ENCODE measurements at places on chromosomes 11 and 22.

- no peak for DNase-seq
Observed at GRCh38 chr22:42938976-42939375, 76.0 kb downstream of the PACSIN2 start.

DNA sequence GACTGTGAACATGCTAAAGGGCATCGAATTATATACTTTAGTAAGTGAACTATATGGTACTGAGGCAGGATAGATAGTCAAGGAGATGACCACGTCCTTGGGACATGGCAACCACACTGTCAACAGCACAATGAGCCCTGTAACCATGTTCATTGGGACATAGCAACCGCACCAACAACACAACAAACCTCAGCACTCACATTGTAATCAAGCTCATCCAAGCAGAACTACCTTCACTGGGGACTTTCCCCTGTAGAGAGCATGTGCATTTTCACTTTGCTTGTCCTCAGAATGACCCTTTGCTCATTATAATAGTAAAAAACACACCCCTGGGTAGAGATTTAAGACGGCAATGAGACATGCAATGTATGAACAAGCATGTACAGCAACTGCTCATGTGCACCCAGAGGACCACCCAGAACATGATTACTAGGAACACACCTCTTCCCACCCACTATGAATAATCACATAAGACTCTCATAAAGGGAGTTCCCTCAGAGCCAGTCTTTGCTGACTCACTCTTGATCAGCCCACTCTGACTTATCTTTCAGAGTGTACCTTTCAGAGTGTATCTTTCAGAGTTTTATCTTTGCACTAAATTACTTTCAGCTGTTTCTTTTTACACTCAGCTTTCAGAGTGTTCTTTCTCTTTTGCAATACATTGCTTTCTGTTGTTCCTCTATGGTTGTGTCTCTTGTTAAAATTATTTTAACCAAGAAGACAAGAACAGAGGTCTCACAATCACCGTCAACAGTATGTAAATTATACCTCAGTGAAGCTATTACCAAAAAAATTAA, 4.1 kb upstream of the PLAAT2 start:
- peak; percentile 91 for DNase-seq

GRCh38 chr11:68837583-68838571, 3.8 kb downstream of the CPT1A start:
- DNase-seq, result no peak

DNA sequence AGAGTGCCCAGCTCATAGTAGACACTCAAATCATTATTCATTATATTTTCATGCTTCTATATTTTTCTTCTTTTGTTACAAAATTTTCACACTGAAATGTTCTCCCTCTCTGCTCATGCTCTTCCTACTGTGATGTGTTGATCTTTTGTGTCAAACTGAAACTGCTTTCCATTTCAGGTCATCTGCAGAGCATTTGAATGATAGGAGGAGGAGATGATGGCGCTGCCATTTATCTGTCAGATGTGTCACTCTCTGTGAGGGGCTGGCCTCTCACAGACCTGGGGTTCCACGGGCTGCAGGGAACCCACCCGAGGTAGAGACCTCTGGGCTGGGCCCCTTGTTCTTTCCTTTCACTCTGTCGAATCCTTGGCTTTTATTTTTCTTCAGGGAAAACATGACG, 41.1 kb downstream of the OR10A6 start:
- DNase-seq, result no peak

DNA sequence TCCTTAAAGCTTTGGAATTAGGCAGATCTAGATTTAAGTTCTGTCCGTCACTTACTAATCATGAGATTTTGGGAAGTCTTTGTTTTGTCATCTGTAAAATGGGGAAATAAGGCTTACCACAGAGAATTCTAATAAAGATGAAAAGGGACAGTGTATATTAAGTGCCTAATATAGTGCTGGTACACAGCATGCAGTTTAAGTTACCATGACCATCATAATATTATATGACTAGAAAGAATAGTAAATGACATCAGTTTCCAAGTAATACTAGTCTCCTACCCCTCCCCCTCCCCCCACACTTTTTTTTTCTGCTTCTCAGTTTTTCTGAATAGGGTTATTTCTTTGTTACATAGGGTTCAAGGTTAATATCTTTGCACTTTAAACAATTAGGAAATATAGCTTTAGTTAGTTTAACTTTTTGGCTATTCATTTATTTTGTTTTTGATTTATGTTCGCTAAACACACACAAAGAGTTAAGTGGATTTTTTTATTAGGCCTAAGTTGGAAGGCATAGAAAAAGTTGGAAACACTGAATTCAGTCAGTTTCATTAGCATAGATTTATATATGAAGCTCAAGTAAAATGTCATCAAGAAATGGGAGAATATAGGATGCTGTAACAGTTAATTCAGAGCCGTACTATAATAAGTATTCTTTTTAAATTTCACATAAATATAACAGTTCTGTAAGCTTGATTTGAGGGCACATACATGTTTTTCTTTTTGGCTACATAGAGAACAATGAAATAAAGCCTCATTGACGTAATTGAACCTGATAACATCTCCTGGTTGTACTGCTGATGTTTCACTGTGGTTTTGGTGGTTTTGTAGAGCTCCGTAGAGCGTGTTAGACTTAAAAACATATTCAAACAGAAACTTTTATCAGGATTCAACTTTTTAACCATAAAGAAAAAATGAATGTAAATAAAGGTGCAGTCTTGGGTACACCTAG, 121.2 kb downstream of the PDE3B start:
- peak; percentile 87 for DNase-seq

GRCh38 chr11:30960387-30960992, 374.3 kb upstream of the MPPED2 start:
- DNase-seq, result peak; percentile 24

DNA sequence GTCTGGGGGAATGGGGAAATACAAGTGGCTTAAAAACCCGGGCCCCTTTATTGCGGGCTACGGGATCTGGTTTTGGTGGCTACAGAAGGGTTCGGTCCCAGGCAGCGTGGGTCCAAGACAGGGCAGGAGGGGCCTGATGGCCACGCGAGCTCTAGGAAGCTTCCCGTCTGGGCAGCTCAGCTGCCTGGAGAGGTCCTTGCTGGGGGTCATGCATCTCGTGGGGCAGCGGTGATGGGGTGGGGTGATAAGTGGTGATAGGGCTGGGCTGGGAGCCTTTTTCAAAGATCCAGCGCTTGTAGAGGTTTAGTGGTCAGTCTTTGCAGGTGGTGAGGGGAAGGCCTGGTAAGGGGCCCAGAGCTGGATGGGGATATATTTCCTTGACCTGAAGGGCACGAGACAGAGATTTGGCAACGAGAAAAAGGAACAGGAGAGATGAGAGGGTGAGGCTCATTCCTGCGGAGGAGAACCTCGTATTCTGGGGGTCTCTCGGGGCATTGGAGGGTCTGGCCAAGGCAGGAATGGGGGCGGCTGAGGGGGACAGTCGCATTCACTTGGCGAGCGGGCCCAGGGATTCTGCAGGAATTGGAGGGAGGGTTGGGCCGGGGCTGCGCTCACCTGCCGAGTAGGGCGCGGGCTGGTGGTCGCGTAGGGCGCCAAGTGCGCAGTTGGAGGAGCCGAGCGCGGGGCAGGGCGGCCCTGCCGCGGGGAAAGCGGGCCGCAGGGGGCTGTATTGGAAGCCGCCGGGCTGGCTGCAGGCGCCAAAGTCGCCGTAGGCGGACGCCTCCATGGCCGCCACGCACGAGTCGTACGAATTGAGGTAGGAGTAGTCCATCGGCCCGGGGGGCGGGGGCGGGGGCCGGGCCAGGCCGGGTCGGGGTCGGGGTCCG, 560 bp downstream of the PHOX2A start:
- DNase-seq, result no peak

DNA sequence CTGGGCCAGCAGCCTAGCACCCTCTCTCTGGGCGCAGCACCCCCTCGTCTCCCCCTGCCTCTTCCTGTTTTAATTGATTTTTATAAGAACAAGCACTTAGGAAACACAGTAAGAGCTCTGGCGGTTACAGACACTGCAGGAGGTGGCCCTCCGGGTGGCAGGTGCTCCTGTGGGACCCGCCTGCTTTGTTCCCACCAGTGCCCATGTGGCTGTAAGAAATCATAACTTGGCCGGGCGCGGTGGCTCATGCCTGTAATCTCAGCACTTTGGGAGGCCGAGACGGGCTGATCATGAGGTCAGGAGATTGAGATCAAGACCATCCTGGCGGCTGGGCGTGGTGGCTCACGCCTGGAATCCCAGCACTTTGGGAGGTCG, 18.4 kb downstream of the TSPAN4 start:
- no peak for DNase-seq

- DNase-seq, result no peak
Observed at GRCh38 chr11:73869332-73869949, 7.2 kb downstream of the COA4 start.

DNA sequence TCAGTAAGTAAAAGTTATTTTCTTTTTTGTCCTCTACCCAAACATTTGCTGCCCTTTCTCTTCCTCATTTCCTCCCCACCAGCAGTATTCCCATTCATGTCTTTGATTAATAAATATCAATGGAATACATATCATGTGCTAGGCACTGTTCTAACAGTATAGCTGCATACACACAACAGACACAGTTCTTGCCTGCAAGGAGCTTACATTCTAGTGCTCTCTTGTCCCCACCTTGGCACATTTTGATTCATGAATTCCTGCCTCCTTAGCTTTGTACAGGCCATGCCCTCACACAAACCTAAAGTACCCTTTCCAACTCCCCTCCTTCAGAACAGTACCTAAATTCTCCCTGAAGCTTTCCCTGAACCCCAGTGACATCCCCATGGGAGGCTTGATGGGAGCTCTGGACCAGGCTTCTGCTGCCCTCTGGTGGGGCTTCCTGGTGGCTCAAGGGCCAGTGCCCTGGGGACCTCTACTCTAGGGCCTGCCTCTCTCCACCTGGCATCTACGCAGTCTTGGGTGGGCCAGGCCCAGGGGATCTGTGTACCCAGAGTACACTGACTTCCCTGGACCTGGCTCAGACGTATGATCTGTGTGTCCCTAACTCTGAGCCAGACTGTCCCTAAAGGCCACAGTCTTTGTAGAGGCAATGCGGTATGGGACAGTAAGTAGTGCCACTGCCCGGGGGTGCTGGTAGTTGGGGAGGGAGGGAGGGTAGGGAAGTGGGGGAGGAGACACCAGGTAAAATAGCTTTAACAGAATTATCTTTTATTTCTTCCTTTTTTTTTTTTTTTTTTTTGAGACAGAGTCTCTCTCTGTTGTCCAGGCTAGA, 14.1 kb downstream of the RPS13 start:
- peak; percentile 37 for DNase-seq

GRCh38 chr11:46290011-46290410, 12.5 kb downstream of the CREB3L1 start:
- no peak for DNase-seq

GRCh38 chr11:79466411-79466810, 25.6 kb upstream of the TENM4 start:
- DNase-seq, result no peak

- DNase-seq, result no peak
Observed at GRCh38 chr11:75029836-75030631, 41.3 kb downstream of the NEU3 start.

DNA sequence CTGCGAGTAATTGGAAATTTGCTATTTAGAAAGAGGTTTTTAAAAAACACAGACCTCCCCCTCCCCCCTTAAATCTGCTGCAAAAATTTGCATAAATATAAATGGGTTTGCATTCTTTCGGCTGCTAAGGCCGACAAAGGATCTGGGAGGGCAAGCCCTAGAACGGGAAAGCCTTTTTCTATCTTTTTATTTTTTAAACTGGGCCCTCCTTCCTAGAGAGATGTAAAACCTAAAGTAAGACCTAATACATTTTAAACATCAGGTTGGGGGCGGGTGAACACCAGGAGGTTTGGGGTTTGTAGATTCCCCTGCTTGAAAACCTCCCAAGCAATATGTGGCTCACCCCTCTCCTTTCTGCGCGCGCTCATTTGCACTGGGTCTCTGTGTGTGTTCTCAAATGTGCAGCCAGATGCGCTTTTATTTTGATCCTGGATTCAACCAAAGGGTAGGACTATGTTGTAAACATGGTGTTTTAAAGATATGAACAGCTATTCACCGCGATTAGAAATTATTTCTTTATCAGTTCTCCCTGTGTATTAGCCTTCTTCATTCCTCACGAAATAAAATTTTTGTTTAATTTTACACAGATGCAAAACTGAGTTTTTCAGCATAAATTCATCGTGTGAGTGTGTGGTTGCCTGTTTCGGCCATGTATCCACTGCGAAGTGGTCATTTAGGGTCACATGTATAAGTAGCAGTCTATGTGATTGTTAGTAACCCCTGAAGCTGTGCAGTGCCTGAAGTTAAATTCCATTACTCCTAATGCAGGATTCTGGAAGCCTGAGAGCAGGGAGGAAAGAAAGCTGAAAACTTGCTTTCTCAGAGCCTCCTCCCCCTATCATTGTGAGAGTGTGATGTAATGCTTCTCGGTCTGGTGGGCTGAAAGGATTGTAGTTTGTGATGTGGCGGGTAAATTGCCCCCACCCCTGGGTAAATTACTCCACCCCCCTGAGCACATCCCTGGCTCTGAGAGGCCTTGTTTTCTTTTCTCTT, 988 bp downstream of the TNRC6B start:
- no peak for DNase-seq

DNA sequence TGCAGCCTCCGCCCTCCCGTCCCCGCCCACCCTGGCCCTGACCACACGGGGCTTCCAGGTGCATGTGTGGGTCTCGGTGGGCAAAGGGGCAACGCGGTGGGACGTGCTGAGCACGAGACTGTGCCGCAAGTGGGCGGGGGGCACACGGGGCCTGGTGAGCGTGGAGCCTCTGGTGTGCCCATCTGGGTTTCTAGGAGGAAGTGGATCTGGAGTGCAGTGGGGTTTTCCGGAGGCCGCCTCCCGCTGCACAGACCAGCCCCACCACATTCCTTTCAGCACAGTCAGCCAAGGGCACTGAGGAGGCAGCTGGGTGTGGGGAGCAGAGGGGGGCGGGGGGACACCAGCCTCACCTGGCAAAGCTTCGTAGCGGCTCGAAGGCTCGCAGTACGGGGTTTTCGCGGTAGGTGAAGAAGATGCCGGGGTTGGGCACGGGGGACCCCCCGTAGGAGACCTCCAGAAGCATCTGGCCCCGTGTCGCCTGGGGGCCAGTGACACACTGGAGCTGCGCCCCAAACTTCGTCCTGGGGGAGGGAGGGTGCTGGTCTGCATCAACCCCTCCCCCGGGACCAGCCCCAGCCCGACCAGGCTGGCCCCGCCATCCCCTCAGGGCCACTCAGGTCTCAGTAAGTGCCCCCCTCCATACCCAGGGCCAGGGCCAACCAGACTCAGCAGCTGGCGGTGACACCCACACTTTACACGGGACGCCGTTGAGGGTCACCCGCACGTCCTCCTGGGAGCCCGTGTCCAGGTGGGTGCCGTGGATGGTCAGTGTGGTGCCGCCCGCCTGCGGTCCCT, 12.4 kb upstream of the MAPK11 start:
- no peak for DNase-seq

DNA sequence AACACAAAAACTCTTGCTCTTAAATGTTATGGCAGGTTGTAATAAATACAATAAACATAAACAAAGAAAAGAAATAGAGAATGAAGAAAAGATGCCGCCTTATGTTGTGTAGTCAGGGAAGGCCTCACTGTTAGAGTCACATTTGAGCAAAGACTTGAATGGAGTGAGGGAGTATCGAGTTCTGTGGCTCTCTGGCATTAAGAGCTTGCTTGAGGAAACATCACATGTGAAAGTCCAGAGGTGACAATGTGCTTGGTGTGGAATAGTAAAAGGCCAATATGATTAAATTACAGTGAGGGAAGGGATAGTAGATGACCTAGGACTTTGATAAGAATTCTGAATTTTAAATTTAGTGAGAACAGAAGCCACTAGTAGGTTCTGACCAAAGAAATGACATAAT, 139.4 kb downstream of the ATG16L2 start:
- no peak for DNase-seq
